T-helper 2 cell treated with Interferon-gamma antibody and Interleukin-4, amounts not matched to agents 5 μg/mL and 100 μg/mL, for 36 hours (primary cell): ENCODE measurements at places on chromosomes 6 and 20.

DNA sequence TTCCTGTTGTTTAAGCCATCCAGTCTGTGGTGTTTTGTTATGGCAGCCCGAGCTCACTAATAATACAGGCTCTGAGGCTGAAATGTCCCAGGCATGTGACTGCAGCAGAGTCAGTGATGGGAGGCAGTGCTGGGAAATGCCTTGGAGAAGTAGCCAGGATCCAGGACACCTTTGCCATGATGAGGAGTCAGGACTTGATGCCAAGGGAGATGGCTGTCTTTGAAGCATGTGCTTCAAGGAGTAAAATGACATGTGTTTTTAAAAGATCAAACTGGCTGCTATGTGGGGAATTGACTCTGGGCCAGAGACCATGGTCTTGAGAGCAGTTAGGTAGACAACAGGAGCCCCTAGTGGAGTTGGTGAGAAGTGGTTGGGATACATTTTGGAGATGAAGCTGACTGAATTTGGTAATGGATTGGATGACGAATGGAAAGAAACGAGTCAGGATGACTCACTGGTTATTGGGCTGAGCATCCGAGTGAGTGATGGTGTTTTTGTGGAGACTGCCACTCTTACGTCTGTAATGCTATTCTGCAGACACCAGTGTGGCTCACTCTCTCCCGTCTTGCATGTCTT is 322.2 kb downstream of the PLCB1 start:
- H3K36me3 ChIP-seq, result no peaks in the 10 kb centered on the region
- no peaks in the 10 kb centered on the region for H3K27me3 ChIP-seq

- H3K4me3 ChIP-seq, result no peak overlapping the region
- H3K27ac ChIP-seq, result no peak overlapping the region
- H3K4me1 ChIP-seq, result peaks cover 63% of the 10 kb centered on the region
- H3K36me3 ChIP-seq, result peaks cover 25% of the 10 kb centered on the region
Measured at GRCh38 chr6:75608956-75609533, 7.4 kb downstream of the SENP6 start.

GRCh38 chr6:30769853-30770524 is 25.6 kb upstream of the IER3 start:
- H3K27me3 ChIP-seq, result no peaks in the 10 kb centered on the region
- H3K4me1 ChIP-seq, result peaks cover 58% of the 10 kb centered on the region
- H3K27ac ChIP-seq, result peak overlapping the region; percentile 89
- H3K4me3 ChIP-seq, result peak overlapping the region; percentile 79
- no peak for DNase-seq

- peaks cover 4% of the 10 kb centered on the region for H3K27me3 ChIP-seq
- peaks cover 5% of the 10 kb centered on the region for H3K4me1 ChIP-seq
- H3K4me3 ChIP-seq, result no peak overlapping the region
- H3K36me3 ChIP-seq, result peaks cover 12% of the 10 kb centered on the region
- H3K27ac ChIP-seq, result no peak overlapping the region
Measured at GRCh38 chr20:58647162-58647795, 3.8 kb upstream of the STX16 start.

GRCh38 chr6:115882771-115883170 is 177.9 kb downstream of the FRK start:
- H3K27me3 ChIP-seq, result peaks cover 1% of the 10 kb centered on the region
- no peak for DNase-seq
- H3K27ac ChIP-seq, result no peak overlapping the region
- no peaks in the 10 kb centered on the region for H3K36me3 ChIP-seq

DNA sequence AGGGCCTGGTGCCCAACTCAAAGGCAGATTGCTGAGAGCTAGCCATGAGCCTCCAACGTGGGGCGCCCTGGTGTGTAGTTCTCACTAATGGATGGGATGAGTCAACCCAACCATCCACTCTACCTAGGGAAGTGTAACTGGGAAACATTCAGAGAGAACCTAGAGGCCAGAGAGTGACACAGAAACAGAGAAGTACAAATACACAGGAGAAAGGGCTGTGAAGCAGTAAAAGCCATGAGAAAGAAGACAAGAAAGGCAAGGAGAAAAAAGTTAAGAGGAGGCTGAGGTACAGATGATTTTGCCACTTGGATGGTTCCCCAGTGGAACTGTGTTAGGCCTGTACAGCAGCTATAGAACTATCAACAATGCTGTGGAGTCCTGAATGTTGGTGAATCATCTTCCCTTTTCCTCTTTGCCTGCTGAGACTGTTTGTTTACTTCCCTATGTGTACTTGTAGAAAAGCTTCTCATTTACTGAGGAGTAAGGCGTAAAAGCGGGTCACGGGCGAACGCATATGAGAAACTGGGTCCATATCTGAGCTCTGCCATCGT is 39.0 kb downstream of the MAN1A1 start:
- no peaks in the 10 kb centered on the region for H3K27me3 ChIP-seq
- peaks cover 64% of the 10 kb centered on the region for H3K4me1 ChIP-seq
- H3K27ac ChIP-seq, result no peak overlapping the region
- H3K36me3 ChIP-seq, result peaks cover 21% of the 10 kb centered on the region

DNA sequence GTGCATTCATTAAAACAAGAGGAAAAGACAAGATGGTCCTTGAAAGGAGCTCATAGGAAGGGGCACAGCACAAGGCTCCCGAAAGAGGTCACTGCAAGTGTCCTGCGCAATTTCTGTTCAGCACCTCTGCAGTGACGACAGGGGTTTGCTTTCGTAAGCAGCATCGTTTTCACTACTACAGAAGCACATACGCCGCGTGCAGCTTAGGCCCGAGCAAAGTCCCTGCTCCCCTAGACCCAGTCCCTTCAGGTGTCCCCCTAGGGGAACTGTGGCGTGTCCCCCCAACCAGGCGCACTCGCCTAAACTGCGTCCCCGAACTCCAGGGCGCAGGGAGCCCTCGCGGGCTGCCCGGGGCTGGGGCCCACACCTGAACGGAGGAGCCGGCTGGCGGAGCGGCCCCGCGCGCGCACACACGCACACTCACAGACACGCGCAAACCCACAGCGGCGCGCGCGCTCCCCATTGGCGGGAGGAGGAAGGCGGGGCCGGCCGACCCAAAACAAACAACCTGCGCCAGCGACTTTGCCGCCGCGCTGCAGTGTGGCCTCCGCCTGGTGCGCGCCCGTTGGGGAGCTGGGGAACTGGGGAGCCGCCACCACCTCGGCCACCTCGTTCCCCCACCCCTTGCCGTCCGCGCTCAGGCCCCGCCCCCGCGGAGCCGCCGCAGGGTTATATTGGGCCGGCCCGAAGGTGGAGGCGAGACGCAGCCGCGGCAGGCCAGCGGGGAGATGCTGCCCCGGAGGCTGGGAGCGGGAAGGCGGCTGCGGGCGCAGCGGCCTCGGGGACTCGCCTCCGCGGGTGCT is at the start of gene FOXQ1:
FOXQ1 (plus strand) TSS at position 699 of the 803 bp plus-strand sequence. CDS start 607 bp downstream, outside the sequence.
- H3K4me3 ChIP-seq, result peak within 1 kb of the TSS; percentile 69
- no peak for DNase-seq
- H3K4me1 ChIP-seq, result peaks cover 11% of the 10 kb centered on the region
- peaks cover 74% of the 10 kb centered on the region for H3K27me3 ChIP-seq

- DNase-seq, result no peak
- no peak overlapping the region for H3K4me3 ChIP-seq
- no peak overlapping the region for H3K27ac ChIP-seq
- peaks cover 6% of the 10 kb centered on the region for H3K4me1 ChIP-seq
- H3K36me3 ChIP-seq, result no peaks in the 10 kb centered on the region
Measured at GRCh38 chr6:139519097-139519496, 144.6 kb upstream of the CITED2 start.

GRCh38 chr6:53029257-53029656 is 34.2 kb upstream of the GSTA4 start:
- no peak overlapping the region for H3K27ac ChIP-seq
- no peak for DNase-seq
- H3K4me1 ChIP-seq, result peaks cover 7% of the 10 kb centered on the region
- H3K27me3 ChIP-seq, result no peaks in the 10 kb centered on the region
- H3K36me3 ChIP-seq, result peaks cover 6% of the 10 kb centered on the region

DNA sequence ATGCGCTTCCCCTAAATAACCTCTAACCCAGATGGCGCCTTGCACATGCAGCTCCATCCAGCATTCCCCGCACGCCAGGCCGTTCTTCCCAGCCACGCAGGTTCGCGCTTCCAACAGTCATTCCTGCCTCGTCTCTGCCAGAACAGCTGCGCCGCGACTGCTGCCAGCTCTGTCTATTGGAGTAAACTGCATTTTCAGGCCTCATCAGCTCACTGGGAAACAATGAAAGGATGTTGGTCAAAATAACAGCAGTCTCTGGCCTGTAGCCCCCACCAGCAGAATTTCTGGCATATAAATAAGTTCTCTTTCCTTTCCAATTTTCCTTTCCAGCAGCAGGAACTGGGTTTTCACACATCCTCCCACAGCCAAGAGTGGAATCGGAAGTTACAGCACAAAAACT is 14.6 kb downstream of the NRSN1 start:
- H3K27ac ChIP-seq, result no peak overlapping the region
- H3K4me3 ChIP-seq, result no peak overlapping the region
- H3K36me3 ChIP-seq, result no peaks in the 10 kb centered on the region

GRCh38 chr20:62142252-62143080 is 728 bp downstream of the PSMA7 start:
- peak overlapping the region; percentile 85 for H3K27ac ChIP-seq
- no peak for DNase-seq
- peaks cover 46% of the 10 kb centered on the region for H3K36me3 ChIP-seq
- peaks cover 41% of the 10 kb centered on the region for H3K4me1 ChIP-seq
- H3K27me3 ChIP-seq, result no peaks in the 10 kb centered on the region

GRCh38 chr6:16921399-16922110 is 160.3 kb upstream of the ATXN1 start:
- H3K4me3 ChIP-seq, result no peak overlapping the region
- DNase-seq, result no peak
- H3K36me3 ChIP-seq, result no peaks in the 10 kb centered on the region

DNA sequence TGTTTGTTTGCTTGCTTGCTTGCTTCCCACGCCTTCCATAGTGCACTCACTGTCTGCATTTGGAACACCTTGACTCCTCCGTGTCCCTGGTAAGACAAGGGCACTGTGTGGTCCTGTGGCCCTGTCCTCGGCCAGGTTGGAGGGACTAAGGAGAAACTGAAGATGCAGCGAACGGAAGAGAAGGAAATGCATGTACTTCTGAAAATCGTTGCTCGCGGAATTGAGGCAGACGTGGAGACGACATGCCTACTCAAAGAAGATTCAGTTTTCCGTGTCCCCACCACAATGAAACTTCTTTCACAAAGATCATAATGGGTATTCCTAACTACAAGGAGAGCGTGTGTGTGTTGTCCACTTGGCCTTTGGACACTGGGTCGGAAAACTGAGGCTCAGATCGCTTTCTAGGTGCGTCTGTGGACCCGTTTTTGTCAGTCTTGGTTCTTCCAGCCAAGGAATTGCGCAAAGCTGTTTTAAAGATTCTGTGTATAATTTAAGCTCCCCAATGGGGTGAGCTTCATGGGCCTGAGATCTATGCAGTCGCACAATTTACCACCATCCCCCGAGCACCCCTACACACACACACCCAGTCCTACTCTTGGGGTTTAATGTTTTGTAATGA is 120.4 kb upstream of the ZNF184 start:
- no peaks in the 10 kb centered on the region for H3K36me3 ChIP-seq
- no peak overlapping the region for H3K27ac ChIP-seq
- no peak overlapping the region for H3K4me3 ChIP-seq
- no peak for DNase-seq
- H3K27me3 ChIP-seq, result peaks cover 26% of the 10 kb centered on the region
- H3K4me1 ChIP-seq, result no peaks in the 10 kb centered on the region

DNA sequence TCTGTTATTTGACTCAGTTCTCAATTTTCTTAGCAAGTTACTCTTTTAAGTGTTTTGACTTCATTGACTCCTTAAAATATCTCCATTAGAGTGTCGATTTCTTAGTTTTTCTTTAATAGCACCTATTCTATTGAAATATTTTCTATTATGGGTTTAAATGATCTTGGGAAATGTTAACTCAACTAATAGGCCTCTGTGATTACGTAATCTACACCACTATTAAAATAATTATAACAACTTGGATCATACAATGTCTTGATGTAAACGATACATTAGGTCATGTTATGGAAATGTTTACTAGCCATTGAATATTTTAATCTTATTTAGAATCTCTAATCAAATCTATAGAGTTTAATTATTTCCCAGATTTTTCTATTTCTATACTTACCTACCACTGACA is 550.0 kb downstream of the EYS start:
- no peaks in the 10 kb centered on the region for H3K4me1 ChIP-seq
- H3K36me3 ChIP-seq, result no peaks in the 10 kb centered on the region
- no peaks in the 10 kb centered on the region for H3K27me3 ChIP-seq
- no peak for DNase-seq
- H3K4me3 ChIP-seq, result no peak overlapping the region

DNA sequence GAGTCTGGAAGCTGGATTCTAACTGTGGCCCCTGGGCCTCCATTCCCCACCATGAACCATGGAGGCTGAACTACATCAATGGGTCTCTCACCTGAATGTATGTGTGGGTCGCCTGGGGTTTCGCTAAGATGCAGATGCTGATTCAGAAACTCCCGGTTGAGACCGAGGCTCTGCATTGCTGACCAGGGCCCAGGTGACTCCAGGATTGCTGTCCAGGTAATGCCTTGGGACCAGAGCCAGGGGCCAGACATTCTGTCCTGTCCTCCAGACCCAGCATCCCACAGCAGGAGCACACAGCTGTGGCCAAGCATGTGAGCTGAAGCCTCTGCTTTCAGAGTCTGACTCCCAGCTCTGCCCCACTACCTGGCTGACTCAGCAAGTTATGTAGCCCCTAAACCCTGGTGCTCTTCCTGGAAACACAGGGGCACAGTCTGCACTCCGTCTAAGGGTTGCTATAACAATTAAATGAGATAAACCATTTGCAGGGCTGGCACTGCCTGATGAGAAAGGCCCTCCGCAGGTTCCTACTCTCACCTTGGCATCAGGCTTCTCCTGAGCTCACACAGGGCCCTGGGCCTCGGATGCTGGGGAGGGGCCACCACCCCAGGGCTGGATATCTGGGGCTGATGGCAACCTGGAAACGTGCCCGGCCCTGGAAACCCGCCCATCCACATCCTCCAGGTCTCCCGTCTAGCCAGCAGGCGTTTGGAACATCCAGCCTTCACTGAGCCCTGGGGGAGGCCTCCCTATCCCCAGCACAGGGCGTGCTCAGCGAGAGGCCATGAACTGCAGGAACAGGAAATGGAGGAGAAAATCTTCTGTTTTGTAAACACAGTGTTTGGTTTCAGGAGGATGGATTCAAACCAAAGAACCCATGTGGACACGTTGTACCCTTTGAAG is 175.7 kb downstream of the DLL1 start:
- H3K36me3 ChIP-seq, result no peaks in the 10 kb centered on the region
- H3K4me1 ChIP-seq, result peaks cover 3% of the 10 kb centered on the region
- no peak overlapping the region for H3K4me3 ChIP-seq

DNA sequence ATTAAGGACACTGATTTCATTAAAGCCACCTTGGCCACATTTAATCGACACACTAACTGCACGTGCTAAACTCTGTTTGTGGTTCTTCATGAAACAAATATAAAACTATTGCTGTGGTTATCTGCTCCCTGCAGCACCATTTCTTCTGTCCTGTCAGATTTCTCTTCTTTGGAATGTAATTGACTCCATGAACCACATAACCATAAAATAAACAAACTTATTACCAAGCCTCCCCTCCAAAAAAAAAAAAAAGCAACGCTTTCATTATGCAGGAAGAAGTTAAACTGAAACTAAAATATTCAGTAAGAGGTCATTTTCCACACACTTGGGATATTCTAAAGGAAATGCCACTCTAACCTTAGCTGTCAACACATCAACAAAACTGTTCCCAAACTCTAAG is 319.1 kb upstream of the NT5E start:
- no peak overlapping the region for H3K27ac ChIP-seq
- no peak for DNase-seq
- no peaks in the 10 kb centered on the region for H3K36me3 ChIP-seq
- no peaks in the 10 kb centered on the region for H3K27me3 ChIP-seq
- H3K4me3 ChIP-seq, result no peak overlapping the region

- peaks cover 48% of the 10 kb centered on the region for H3K36me3 ChIP-seq
- H3K4me3 ChIP-seq, result peak within 1 kb of the TSS; percentile 95
- no peaks in the 10 kb centered on the region for H3K27me3 ChIP-seq
- peaks cover 49% of the 10 kb centered on the region for H3K4me1 ChIP-seq
Measured at GRCh38 chr6:31736021-31736767, at the start of gene CLIC1. Gene CLIC1, minus strand, starts transcription at chr6:31736530. Its CDS starts 230 bp downstream, at chr6:31736300.
